ENCODE measurements at places on chromosomes 1 and 21. TPM values are rescaled to one million over a fixed set of nuclear protein-coding genes. Genes with fewer than 3 reads are reported as not detected.

- peak overlapping the region; percentile 66 for H3K27ac ChIP-seq
- H3K27me3 ChIP-seq: no peaks in the 10 kb centered on the region
- no peak overlapping the region for H3K4me3 ChIP-seq
- peaks cover 30% of the 10 kb centered on the region for H3K36me3 ChIP-seq
- DNase-seq: no peak
These were observed 15.6 kb downstream of the ZNF362 start for GRCh38 chr1:33271666-33272505.

AADACL4 gene
- not detected for total RNA-seq

SH2D2A gene
- not detected for total RNA-seq

GRCh38 chr1:178739285-178740045, 14.4 kb downstream of the RALGPS2 start:
- no peak for DNase-seq
- no peaks in the 10 kb centered on the region for H3K27me3 ChIP-seq
- no peak overlapping the region for H3K27ac ChIP-seq
- no peak overlapping the region for H3K4me3 ChIP-seq
- H3K36me3 ChIP-seq: peaks cover 24% of the 10 kb centered on the region
- H3K4me1 ChIP-seq: peaks cover 1% of the 10 kb centered on the region

GRCh38 chr1:109788695-109789521, 25.2 kb upstream of the EPS8L3 start:
- no peaks in the 10 kb centered on the region for H3K36me3 ChIP-seq
- no peak for DNase-seq

- peaks cover 6% of the 10 kb centered on the region for H3K27me3 ChIP-seq
- H3K4me3 ChIP-seq: peak overlapping the region; percentile 67
- H3K27ac ChIP-seq: peak overlapping the region; percentile 89
- H3K4me1 ChIP-seq: peaks cover 23% of the 10 kb centered on the region
These were observed 56.6 kb upstream of the RPL11 start for GRCh38 chr1:23634840-23635651.

OR6F1 gene
- total RNA-seq: not detected

- H3K27me3 ChIP-seq: no peaks in the 10 kb centered on the region
- H3K4me1 ChIP-seq: peaks cover 14% of the 10 kb centered on the region
- no peak overlapping the region for H3K27ac ChIP-seq
- no peak overlapping the region for H3K4me3 ChIP-seq
These were observed 26.5 kb downstream of the GPR137B start for GRCh38 chr1:236168716-236169429.

DNA sequence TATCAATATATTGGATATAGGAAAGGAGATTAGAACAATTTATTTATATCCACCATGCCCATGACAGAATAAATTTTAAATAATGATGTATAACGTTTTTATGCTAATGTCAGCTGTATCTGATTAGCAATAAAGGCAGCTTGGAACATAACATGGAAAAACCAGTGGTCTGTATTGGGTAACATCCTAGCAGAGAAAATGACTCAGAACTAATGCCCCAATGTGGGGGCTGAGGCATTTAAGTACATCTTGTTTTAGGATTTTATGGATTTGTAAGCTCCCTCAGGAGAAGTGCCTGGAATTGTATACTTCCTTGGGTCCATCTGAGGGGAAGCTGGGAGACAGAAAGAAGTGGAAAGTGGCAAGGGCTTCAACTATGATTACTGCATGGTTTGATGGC, 82.3 kb downstream of the HMCN1 start:
- H3K27ac ChIP-seq: no peak overlapping the region
- peaks cover 3% of the 10 kb centered on the region for H3K36me3 ChIP-seq
- peaks cover 14% of the 10 kb centered on the region for H3K4me1 ChIP-seq
- H3K27me3 ChIP-seq: no peaks in the 10 kb centered on the region

DNA sequence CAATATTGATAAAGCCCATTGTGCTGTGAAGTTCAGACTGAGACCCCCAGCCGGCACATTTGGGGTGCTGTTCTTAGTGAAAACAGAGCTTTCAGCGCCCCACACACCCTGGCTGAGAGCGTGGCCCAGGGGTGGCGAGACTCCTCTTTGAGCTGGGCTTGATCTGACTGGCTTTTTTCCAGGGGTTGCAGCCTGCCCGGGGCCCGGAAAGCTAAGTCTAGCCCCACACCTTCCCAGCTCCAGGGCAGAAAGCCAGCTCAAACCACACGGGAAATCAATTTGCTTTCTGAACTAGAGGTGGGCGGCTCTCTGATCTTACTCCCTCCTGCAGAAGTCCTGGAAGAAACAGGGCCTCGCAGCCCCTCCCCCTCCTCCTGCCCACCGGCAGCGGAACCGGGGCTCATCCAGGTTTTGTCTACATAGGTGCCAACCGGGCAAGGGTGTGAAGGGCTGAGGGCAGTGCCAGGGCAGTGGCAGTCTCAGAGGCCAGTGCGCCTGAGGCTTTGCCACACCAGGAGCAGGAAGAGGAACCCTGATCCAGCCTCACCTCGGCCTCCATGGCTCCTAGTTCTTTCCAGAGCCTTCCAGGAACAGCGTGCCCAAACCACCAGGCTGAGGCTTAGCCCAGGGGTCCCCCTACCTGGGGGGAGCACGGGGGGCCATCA, 155.3 kb downstream of the NPHP4 start:
- H3K4me3 ChIP-seq: no peak overlapping the region
- H3K36me3 ChIP-seq: no peaks in the 10 kb centered on the region
- no peak overlapping the region for H3K27ac ChIP-seq

- H3K27me3 ChIP-seq: peaks cover 13% of the 10 kb centered on the region
- no peak for DNase-seq
- H3K36me3 ChIP-seq: no peaks in the 10 kb centered on the region
- H3K4me1 ChIP-seq: no peaks in the 10 kb centered on the region
These were observed 496.0 kb upstream of the PKN2 start for GRCh38 chr1:88188038-88188437.

- no peaks in the 10 kb centered on the region for H3K4me1 ChIP-seq
- no peak for DNase-seq
- H3K4me3 ChIP-seq: no peak overlapping the region
- H3K27me3 ChIP-seq: peaks cover 2% of the 10 kb centered on the region
These were observed 104.8 kb upstream of the BARHL2 start for GRCh38 chr1:90821788-90822359.

GRCh38 chr1:224762046-224762445, 145.9 kb downstream of the CNIH3 start:
- H3K4me3 ChIP-seq: no peak overlapping the region
- no peaks in the 10 kb centered on the region for H3K4me1 ChIP-seq
- no peak overlapping the region for H3K27ac ChIP-seq
- no peaks in the 10 kb centered on the region for H3K27me3 ChIP-seq
- no peaks in the 10 kb centered on the region for H3K36me3 ChIP-seq

DNA sequence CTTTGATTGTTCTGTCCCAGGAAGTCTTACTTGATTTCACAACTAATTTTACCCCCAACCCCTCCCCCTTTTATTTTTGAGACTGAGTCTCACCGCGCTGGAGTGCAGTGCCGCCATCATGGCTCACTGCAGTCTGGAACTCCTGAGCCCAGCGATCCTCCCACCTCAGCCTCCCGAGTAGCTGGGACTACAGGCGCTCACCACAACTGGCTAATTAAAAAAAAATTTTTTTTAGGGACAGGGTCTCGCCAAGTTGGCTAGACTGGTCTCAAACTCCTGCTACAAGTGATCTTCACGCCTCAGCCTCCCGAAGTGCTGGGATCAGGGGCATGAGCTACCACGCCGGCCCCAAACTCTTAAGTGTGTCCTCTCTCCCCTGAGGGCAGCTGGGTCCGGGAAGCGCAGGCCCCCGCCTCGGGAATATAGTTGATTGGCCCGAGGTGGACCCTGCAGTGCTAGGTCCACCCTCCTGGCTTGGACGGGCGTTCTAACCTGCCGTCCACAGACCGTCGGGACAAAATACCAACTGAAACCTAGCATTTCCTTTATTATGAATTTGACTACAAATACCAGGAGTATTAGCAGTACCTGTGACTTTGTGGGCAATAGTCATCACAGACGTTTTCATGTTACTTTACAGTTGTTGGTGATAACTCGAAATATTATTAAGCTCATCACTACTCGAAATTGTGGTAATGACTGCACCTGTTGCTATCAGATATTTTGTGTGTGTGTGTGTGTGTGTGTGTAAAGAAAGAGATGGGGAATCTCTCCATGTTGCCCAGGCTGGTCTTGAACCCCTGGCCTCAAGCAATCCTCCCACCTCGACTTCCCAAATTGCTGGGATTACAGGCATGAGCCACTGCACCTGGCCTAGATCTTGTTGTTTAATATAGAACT, 642 bp upstream of the PARP1 start:
- peak overlapping the region; percentile 81 for H3K27ac ChIP-seq
- peaks cover 43% of the 10 kb centered on the region for H3K4me1 ChIP-seq
- H3K36me3 ChIP-seq: no peaks in the 10 kb centered on the region
- H3K4me3 ChIP-seq: peak overlapping the region; percentile 81
- no peak for DNase-seq

DNA sequence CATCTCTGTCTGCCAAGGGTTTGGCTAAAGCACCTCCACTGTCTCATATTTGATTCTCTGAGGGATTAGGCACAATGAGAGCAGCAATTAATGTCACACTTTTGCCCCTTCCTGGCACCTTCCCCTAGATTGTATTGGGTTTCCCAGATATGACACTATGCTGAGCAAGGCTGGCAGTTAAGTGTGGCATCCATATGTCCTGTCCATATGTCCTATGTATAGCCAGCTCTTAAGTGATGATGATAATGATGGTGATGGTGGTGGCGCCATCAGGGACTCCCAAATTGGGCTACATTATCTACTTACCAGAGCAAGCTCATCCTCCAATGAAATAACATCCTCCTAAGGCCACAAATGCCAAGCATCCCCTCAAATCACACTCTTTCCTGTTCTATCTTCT, 13.5 kb upstream of the LORICRIN start:
- no peak overlapping the region for H3K27ac ChIP-seq
- no peak overlapping the region for H3K4me3 ChIP-seq
- no peaks in the 10 kb centered on the region for H3K36me3 ChIP-seq
- H3K27me3 ChIP-seq: no peaks in the 10 kb centered on the region
- no peaks in the 10 kb centered on the region for H3K4me1 ChIP-seq

DNA sequence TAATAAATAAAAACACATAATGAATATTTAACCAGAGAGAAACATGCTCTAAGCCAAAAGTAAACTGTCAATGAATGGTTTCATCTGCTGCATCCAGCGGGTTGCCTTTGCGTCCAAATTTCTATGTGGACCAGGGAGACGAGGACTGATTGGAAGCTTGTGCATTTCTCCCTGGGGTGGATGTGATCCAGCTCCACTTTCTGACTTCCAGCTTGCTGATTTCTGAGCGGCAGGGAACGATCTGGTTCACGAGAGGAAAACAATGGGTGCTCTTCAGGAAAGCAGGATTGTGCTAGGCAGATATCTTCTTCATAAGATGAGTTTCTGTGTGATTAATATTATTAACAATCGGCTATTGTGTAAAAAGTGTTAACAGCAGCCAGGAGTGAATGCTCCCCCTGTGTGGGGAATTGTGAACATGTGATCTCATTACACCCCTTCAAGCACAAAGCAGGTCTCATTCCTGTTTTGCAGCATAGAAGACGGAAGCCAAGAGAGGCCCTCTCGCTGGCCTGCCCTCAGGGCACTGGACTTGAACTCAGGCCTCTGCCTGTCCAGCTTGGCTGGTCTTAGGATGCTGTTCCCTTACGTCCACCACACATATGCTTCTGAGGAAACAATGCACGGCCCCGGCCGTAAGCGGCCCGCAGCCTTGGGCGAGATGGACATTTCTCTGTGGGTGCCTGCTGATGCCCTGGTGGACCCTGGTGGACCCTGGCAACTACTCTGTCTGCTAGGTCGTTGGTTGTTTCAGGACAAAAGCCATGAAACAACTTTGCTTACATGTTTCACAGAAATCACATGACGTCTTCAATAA, 183.4 kb upstream of the C1orf174 start:
- H3K27me3 ChIP-seq: no peaks in the 10 kb centered on the region
- H3K27ac ChIP-seq: no peak overlapping the region
- H3K36me3 ChIP-seq: no peaks in the 10 kb centered on the region
- no peak for DNase-seq

FALEC gene
- total RNA-seq: not detected

GRCh38 chr21:42544544-42544943, 30.9 kb downstream of the SLC37A1 start:
- peaks cover 7% of the 10 kb centered on the region for H3K4me1 ChIP-seq
- DNase-seq: no peak
- H3K27ac ChIP-seq: no peak overlapping the region
- H3K27me3 ChIP-seq: no peaks in the 10 kb centered on the region
- H3K36me3 ChIP-seq: peaks cover 24% of the 10 kb centered on the region

DNA sequence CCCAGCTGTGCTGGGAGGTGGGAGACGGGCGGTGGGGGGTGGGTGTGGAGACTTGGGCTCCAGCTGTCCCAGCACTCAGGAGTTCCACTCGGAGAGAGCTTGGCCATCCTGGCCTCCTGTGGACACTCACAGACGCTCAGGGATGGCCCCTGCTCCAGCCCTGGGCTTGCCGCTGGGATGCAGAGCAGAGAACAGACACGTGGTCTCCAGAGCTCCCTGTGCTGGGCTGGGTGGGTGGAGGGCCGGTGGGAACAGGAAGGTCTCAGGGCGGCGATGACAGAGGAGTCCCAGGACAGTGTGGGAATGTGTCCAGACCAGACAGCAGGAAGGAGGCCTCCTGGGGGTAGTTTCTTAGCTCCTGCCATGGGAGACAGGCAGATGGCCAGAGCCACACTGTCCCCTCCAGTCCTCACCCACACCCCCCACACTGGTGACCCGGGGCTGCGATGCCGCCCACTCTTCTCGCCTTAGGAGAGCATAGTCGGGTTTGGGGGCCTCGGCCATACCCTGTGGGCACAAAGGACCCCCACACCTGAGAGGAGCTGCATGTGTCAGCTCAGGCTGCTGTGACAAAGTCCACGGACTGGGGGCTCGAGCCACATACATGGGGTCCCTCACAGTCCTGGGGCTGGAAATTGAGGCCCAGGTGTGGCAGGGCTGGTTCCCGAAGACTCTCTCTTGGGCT, 2.0 kb downstream of the KRTAP10-9 start:
- H3K27ac ChIP-seq: no peak overlapping the region
- peak; percentile 82 for DNase-seq
- peaks cover 3% of the 10 kb centered on the region for H3K36me3 ChIP-seq
- H3K27me3 ChIP-seq: no peaks in the 10 kb centered on the region
- H3K4me1 ChIP-seq: no peaks in the 10 kb centered on the region
- no peak overlapping the region for H3K4me3 ChIP-seq

DNA sequence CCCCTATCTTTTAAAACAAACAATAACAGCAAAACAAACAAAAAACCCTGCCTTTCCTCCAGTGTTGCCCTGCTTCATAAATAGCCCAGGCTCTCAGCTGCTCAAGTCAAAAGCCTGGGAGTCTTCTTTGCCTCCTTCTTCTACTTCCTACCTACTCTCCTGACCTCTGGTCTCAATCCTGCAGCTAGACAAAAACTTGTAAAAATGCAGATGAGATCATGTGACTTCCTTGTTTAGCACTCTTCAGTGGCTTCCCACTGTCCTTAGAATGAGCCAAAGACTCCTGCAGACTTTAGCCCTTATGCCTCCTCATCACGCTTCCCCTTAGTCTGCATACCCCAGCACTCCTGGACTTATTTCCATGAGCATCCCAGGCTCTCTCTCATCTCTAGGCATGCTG, 55.0 kb upstream of the ZNF644 start:
- no peak overlapping the region for H3K27ac ChIP-seq
- DNase-seq: no peak
- no peaks in the 10 kb centered on the region for H3K36me3 ChIP-seq
- H3K27me3 ChIP-seq: no peaks in the 10 kb centered on the region

- peak overlapping the region; percentile 66 for H3K27ac ChIP-seq
- H3K36me3 ChIP-seq: no peaks in the 10 kb centered on the region
- no peak for DNase-seq
- no peak overlapping the region for H3K4me3 ChIP-seq
- no peaks in the 10 kb centered on the region for H3K27me3 ChIP-seq
These were observed 6.3 kb upstream of the CTTNBP2NL start for GRCh38 chr1:112389689-112390088.

SLC1A7 gene
- total RNA-seq: not detected

- H3K4me3 ChIP-seq: no peak overlapping the region
- no peak for DNase-seq
- peaks cover 12% of the 10 kb centered on the region for H3K4me1 ChIP-seq
- H3K27me3 ChIP-seq: peaks cover 2% of the 10 kb centered on the region
These were observed 67.9 kb downstream of the NOS1AP start for GRCh38 chr1:162137179-162137960.

RXFP4 gene
- total RNA-seq: not detected

C21orf58 gene
- 9.1 TPM for total RNA-seq
